Activated B cell treated with CpG ODN at 0.5 μM for 24 hours (primary cell): ENCODE measurements at places on chromosomes 7 and 10.

- no peak for DNase-seq
These were observed 51.4 kb upstream of the SCIN start for GRCh38 chr7:12518920-12519681.

GRCh38 chr7:29113384-29114102 is 32.8 kb downstream of the CPVL start:
- no peak for DNase-seq

GRCh38 chr10:21533467-21534279 is at the start of gene MLLT10:
Gene MLLT10 (plus strand): TSS chr10:21534232. CDS start chr10:21534645, 413 bp downstream.
- DNase-seq, result peak; percentile 94

GRCh38 chr7:1325646-1326510 is 93.2 kb downstream of the UNCX start:
- no peak for DNase-seq

GRCh38 chr7:155425887-155426286 is 32.0 kb upstream of the EN2 start:
- no peak for DNase-seq
